ENCODE measurements at places on chromosomes 2 and 18. TPM values are rescaled to one million over a fixed set of nuclear protein-coding genes. Genes with fewer than 3 reads are reported as not detected.

The SCN9A gene
- total RNA-seq, result 56.3 TPM

The LAMA1 gene
- total RNA-seq, result 0.14 TPM

DNA sequence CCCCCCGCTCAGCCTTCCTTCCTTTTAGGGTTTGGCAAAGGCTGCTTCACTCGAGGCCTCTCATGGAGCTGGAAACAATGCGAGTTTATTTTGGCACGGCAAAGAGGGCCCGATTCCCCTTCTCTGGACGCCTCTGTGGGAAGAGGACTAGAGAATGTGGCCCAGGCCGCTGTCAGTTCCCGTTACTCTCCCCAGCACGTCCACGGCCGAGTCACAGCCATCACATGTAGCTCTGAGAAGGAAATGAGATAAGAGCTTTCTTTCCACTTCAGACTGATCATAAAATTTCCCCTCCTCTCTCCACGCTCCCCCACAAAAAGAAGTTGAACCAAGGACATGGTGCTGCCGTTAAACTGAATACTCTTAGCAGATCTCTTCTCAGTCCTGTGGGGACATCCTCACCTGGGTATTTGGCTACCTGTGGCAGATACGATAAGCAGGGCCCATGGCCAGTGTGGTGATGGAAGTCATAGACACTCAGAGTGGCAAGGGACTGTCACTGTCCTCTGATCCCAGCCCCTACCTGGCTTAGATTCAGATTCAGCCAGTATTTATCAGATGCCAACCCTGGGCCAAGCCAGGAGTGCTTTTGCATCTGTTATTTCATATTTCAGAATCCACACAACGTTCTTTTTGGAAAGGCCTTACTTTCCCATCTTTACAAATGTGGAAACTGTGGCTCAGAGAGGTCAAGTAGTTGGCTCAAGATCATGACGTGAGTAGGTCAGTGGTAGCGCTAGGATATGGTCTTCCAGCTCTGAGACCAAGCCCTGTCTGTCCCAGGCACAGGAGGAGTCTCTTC, 101.2 kb downstream of the MCFD2 start:
- no peak for DNase-seq

GRCh38 chr2:168461178-168461941, 5.3 kb downstream of the CERS6 start:
- no peak for DNase-seq

The GRB14 gene
- total RNA-seq, result not detected

The CDH20 gene
- total RNA-seq, result not detected

The SLC5A7 gene
- not detected for total RNA-seq
